ENCODE measurements at places on chromosomes 13 and 19. TPM values are rescaled to one million over a fixed set of nuclear protein-coding genes. Genes with fewer than 3 reads are reported as not detected.

Gene ITPKC
- 8.2 TPM for total RNA-seq

Gene CCDC8
- 73.9 TPM for total RNA-seq

Gene CCDC169
- 4.3 TPM for total RNA-seq

Gene SBSN
- total RNA-seq: not detected

Gene CA11
- total RNA-seq: 6.2 TPM

Gene ZNF534
- 0.22 TPM for total RNA-seq

Gene MPND
- 4.8 TPM for total RNA-seq

Gene GSX1
- not detected for total RNA-seq

Measured in muscle of leg (tissue), 16 donors.